PC-9 (cell line): ENCODE measurements at places on chromosomes 13 and 19. TPM values are rescaled to one million over a fixed set of nuclear protein-coding genes. Genes with fewer than 3 reads are reported as not detected.

ZNF540 gene
- 0.25 and 0.37 TPM in 2 replicates for total RNA-seq

FKBP8 gene
- 231 and 320 TPM in 2 replicates for total RNA-seq

ZNF284 gene
- total RNA-seq = 1.9 and 2.0 TPM in 2 replicates

TMEM59L gene
- total RNA-seq = 0.65 and 2.5 TPM in 2 replicates

TMPRSS9 gene
- total RNA-seq = 0.10 and 0.20 TPM in 2 replicates

ZNF296 gene
- 3.1 and 3.7 TPM in 2 replicates for total RNA-seq

ZNF835 gene
- not detected in 2 replicates for total RNA-seq

CYP2A7 gene
- not detected in 2 replicates for total RNA-seq

ELSPBP1 gene
- not detected in 2 replicates for total RNA-seq

ATP4B gene
- not detected in 2 replicates for total RNA-seq

PSG11 gene
- total RNA-seq = not detected in 2 replicates

ZNF888 gene
- total RNA-seq = 10.8 and 14.5 TPM in 2 replicates

HCST gene
- 1.8 and 2.6 TPM in 2 replicates for total RNA-seq

CPAMD8 gene
- 23.7 and 25.8 TPM in 2 replicates for total RNA-seq

SBSN gene
- total RNA-seq = 0.76 and 0.88 TPM in 2 replicates

OSCAR gene
- 0.87 and 2.4 TPM in 2 replicates for total RNA-seq

ZNF324B gene
- total RNA-seq = 4.3 and 6.1 TPM in 2 replicates

RNF17 gene
- total RNA-seq = not detected in 2 replicates

SPACA4 gene
- total RNA-seq = not detected in 2 replicates

STX10 gene
- total RNA-seq = 86.2 and 89.6 TPM in 2 replicates

PDX1 gene
- not detected in 2 replicates for total RNA-seq

PLPPR2 gene
- 25.2 and 30.4 TPM in 2 replicates for total RNA-seq

KLHL26 gene
- total RNA-seq = 11.8 and 12.5 TPM in 2 replicates

CABP5 gene
- total RNA-seq = not detected in 2 replicates

SIGLEC8 gene
- total RNA-seq = not detected in 2 replicates

NR2F6 gene
- 90.8 and 112 TPM in 2 replicates for total RNA-seq

KIR2DL1 gene
- not detected in 2 replicates for total RNA-seq

KLK14 gene
- total RNA-seq = 0.35 and 0.57 TPM in 2 replicates
